Mammary epithelial cell (primary cell): ENCODE measurements at places on chromosomes 3 and 15. TPM values are rescaled to one million over a fixed set of nuclear protein-coding genes. Genes with fewer than 3 reads are reported as not detected.

DNA sequence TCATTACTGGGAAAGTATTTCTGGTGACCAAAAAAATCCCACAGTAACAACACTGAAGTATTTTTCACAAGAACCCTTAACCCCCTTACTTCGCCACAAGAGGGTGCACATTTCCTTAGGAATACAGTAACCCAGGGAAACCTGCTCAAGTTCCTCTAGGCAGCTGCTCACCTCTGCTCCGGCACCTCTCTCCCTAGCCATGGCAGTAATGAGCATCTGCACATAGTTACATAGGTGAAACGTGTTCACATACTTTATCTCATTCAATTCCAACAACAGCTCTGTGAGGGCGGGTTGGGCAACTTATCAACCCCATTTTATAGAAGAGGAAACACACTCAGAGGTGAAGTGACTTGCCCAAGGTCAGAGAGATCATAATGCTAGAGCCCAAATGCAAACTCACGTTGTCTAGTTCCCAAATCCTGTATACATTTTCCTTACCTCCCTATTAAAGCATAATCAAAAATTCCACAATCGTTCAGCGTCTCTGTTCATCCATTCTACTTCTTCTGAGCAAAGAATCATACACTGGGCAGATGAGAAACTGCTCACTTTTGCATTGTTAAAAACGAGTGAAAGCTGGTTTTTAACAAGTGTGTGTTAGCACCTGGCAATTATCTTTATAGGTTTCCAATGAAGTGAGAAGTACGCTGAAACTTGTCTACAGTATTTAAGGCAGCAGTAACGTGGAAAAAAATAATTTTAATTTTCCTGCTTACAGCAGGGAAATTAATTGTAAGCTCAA, 90.7 kb downstream of the IGF2BP2 start:
- peak; percentile 80 for DNase-seq

RNU5B-1 gene
- total RNA-seq: not detected in 2 replicates

ANKRD34C gene
- total RNA-seq: not detected in 2 replicates

DNA sequence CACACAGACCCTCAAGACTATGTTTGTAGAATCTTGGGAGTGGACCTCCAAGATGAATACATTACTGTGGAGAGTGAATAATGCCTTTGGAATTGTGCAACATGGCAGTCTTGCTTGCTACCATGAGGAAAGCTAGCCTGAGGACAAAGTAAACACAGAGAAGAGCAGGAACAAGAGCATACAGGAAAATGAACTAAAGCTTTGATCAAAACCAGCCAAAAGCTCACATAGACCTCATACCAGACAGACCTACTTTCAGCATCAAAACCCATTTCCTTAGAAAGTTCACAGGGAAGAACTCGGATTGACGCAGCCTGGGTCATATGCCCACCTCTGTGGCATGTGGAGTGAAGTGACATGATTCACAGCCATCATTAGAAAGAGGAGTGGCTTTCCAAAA, 3.3 kb upstream of the RAB8B start:
- peak; percentile 87 for DNase-seq

CAMKV gene
- 0.35 TPM in 1 of 2 replicates, not detected in the other for total RNA-seq

DNA sequence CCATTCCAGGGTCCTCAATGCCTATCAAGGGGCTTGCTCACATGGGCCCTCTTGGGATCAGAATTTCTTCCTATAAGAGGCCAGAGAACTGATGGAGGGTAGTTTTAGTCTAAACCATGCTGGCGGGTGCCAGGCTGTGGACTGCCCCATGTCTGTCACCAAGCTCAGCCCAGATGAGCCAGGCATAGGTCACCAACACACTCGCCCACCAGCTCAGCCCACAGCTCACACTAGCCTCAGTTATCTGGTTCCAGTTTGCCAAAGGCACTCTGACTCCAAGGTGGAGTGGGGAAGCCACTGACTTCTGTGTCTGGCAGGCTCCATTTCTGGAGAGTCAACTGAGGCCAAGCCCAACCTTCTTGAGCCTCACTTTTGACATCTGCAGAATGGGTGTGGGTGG, 50.7 kb upstream of the INSYN1 start:
- no peak for DNase-seq

PP2D1 gene
- not detected for total RNA-seq
